IMR-90 (cell line): ENCODE measurements at places on chromosomes 1 and 21.

GRCh38 chr21:31813862-31814261 is 59.0 kb upstream of the HUNK start:
- DNase-seq = no peak

GRCh38 chr1:41919764-41920397 is 1.2 kb upstream of the HIVEP3 start:
- DNase-seq = peak; percentile 26

GRCh38 chr1:223039990-223040389 is 103.1 kb downstream of the TLR5 start:
- no peak for DNase-seq

DNA sequence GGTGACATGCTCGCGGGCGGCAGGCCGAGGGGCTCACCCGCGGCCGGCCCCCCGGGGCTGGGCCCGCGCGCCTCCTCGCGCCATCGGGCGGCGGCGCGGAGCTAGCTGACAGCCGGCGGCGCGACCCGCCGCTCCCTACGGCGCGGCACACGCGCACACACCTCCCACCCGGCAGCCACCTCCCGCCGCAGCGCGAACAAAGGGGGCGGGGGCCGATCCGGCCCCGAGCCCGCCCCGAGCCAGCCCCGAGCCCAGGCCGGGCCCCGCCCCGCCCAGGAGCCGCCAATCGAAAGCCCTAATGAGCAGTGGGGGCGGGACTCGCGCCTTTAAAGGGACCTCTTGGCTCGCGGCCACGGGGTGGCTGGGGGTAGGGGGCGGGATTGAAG is at the start of gene KIF21B:
TSS of gene KIF21B (minus strand) at position 198 of the 386 bp plus-strand sequence. CDS start 331 bp downstream, outside the sequence.
- no peak for DNase-seq

DNA sequence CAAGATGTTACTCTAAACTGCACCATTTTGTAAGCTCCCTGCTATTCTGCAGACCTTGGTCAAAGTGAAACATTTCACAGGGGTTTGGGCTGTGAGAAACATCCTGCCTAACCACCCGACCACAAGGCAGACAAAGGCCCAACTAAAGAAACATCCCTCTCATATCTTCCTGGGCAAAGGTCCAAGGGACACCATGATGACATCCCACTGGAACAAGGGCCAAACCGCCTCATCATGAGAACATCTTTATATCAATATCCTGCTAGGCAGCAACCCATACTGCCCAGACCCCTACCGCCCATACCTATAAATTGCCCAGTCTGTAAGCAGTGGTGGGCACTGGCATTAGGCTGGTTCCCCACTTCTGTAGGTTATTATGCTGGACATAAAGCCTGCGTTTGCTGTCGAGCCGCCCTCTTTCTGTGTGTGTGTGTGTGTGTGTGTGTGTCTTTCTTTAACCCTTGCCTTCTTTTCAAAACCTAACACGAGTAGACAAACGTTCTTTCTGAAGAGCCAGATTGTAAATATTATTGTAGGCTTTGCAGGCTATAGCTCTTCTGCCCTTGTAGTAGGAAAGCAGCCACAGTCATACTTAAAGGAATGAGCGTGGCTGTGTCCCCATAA is 1.0 kb upstream of the PPIE start:
- DNase-seq = peak; percentile 79

GRCh38 chr1:162283657-162284056 is 93.0 kb downstream of the SPATA46 start:
- DNase-seq = no peak
